ENCODE measurements at places on chromosomes 7 and 10.

DNA sequence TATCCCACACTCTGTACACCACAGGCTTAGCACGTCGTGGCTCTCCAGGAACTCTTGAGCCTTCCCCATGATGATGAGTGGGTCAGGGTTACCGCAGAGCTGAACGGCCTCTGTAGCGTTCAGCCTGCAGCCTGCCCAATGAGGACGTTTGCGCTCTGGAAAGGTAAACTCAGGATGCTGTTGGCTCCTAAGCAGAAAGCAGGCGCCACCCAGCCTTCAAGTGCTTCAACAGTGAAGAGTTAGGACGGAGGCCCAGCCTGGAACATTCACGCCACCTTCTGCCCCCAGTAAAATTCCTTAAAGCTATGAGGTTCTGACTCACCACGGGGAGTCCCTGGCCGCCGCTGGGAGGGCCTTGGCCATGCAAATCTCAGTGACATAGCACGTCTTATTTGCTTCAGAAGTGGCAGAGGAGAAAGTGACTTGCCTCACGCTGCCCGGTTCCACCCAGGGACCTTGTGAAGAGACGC, 161.5 kb upstream of the SH2B2 start:
- peak overlapping the region; percentile 68 for H3K27ac ChIP-seq
- H3K4me1 ChIP-seq: peaks cover 6% of the 10 kb centered on the region
- peak; percentile 75 for DNase-seq
- no peak overlapping the region for H3K4me3 ChIP-seq
- no peaks in the 10 kb centered on the region for H3K27me3 ChIP-seq
- H3K36me3 ChIP-seq: no peaks in the 10 kb centered on the region

GRCh38 chr10:104330168-104331110, 7.8 kb downstream of the ITPRIP start:
- peaks cover 49% of the 10 kb centered on the region for H3K4me1 ChIP-seq
- no peaks in the 10 kb centered on the region for H3K27me3 ChIP-seq
- H3K27ac ChIP-seq: peak overlapping the region; percentile 53
- H3K36me3 ChIP-seq: no peaks in the 10 kb centered on the region

DNA sequence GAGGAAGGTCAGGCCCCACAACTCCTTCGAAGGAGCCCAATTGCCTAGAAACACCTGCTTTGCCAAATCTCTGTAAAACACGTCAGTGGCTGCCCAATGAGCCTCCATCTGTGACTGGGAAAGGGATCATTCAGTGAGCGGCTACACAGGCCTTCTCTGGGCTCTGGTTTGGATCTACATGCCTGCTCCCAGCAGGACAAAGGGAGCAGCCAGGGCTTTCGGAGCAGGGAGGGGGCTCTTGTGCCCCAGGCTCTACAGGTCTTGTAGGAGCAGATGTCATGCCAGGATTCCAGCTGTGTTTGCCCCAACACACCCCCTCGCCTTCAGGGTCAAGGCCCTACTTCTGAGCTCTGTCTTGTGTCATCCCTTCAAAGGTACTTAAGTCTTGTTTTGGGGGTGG, 73.5 kb downstream of the CLEC2L start:
- DNase-seq: no peak
- no peak overlapping the region for H3K27ac ChIP-seq
- H3K27me3 ChIP-seq: no peaks in the 10 kb centered on the region
- no peak overlapping the region for H3K4me3 ChIP-seq
- H3K4me1 ChIP-seq: no peaks in the 10 kb centered on the region

- no peak overlapping the region for H3K27ac ChIP-seq
- DNase-seq: no peak
- H3K36me3 ChIP-seq: no peaks in the 10 kb centered on the region
- peak overlapping the region; percentile 38 for H3K4me3 ChIP-seq
Measured at GRCh38 chr10:66928776-66929175, 2.9 kb downstream of the LRRTM3 start.

- H3K27ac ChIP-seq: no peak overlapping the region
- H3K36me3 ChIP-seq: no peaks in the 10 kb centered on the region
- no peak for DNase-seq
- H3K4me3 ChIP-seq: no peak overlapping the region
- H3K27me3 ChIP-seq: no peaks in the 10 kb centered on the region
- no peaks in the 10 kb centered on the region for H3K4me1 ChIP-seq
Measured at GRCh38 chr7:50204581-50204980, 99.9 kb upstream of the IKZF1 start.

GRCh38 chr10:112835217-112835715, 114.8 kb upstream of the TCF7L2 start:
- H3K27ac ChIP-seq: no peak overlapping the region
- H3K27me3 ChIP-seq: no peaks in the 10 kb centered on the region
- H3K36me3 ChIP-seq: no peaks in the 10 kb centered on the region
- peaks cover 41% of the 10 kb centered on the region for H3K4me1 ChIP-seq
- H3K4me3 ChIP-seq: no peak overlapping the region

DNA sequence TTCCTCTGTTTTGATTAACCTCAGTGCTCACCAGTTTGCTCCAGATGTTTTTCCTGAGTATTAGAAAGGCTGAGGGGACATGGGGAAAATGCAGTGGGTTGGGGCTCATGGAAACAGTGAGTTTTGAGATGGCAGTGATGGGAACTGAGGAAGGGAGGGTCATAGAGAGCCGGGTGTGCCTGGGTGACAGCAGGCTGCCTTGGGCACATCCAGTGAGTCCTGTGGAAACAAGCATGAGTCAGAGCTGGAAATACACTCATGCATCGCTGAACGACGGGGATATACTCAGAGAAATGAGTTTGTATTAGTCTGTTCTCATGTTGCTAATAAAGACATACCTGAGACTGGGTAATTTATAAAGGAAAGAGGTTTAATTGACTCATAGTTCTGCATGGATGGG, 202.2 kb downstream of the TMEM178B start:
- no peaks in the 10 kb centered on the region for H3K4me1 ChIP-seq
- H3K27me3 ChIP-seq: no peaks in the 10 kb centered on the region
- H3K27ac ChIP-seq: no peak overlapping the region
- no peak overlapping the region for H3K4me3 ChIP-seq
- DNase-seq: no peak
- H3K36me3 ChIP-seq: no peaks in the 10 kb centered on the region

GRCh38 chr7:27459021-27459730, 203.5 kb downstream of the HIBADH start:
- no peaks in the 10 kb centered on the region for H3K36me3 ChIP-seq
- peaks cover 1% of the 10 kb centered on the region for H3K27me3 ChIP-seq
- no peak for DNase-seq
- no peak overlapping the region for H3K4me3 ChIP-seq

DNA sequence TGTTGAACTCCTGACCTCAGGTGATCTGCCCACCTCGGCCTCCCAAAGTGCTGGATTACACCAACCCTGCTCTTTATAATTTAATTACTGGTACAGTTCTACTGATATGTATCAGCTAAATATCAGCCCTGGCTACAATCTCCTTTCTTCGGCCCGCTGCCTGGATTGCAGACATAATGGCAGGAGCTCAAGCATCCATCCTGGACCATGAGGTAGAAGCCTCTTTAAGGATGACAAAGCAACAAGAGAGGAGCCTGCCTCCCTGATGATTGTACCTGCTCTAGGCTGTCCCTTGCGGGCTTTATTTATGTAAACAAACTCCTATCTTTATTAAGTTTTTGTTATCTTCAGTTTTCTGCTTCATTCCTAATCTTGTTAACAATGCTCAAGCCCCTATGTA, 5.6 kb upstream of the PSAP start:
- H3K27ac ChIP-seq: no peak overlapping the region
- no peak overlapping the region for H3K4me3 ChIP-seq
- no peaks in the 10 kb centered on the region for H3K36me3 ChIP-seq
- DNase-seq: no peak

- no peak within 1 kb of the TSS for H3K4me3 ChIP-seq
- H3K27me3 ChIP-seq: no peaks in the 10 kb centered on the region
- no peaks in the 10 kb centered on the region for H3K36me3 ChIP-seq
- H3K27ac ChIP-seq: no peak within 1 kb of the TSS
Measured at GRCh38 chr10:60389413-60390025, at the start of gene ANK3. ANK3 (minus strand) TSS chr10:60389875; CDS start chr10:60389538, 337 bp downstream.

DNA sequence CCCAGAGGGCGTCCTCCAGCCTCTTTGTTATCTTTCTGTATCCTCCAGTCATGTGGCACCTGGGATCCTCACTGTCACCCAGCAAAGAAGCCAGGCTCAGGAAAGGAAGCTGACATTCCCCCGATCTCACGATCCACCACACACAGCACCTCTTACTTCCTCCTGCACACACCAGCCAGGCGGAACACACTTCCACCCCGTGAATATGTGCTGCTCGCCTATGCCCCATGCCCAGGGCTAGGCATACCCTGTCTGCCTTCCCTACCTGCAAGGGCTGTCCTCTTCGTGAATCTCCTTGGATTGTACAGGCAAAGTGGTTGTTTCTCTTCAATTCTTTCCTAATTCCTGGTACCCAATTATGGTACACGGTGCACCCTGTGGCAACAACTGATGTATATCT, 191.0 kb downstream of the TNS3 start:
- H3K36me3 ChIP-seq: no peaks in the 10 kb centered on the region
- H3K27ac ChIP-seq: no peak overlapping the region
- no peak for DNase-seq
- H3K27me3 ChIP-seq: no peaks in the 10 kb centered on the region
- no peak overlapping the region for H3K4me3 ChIP-seq

- no peaks in the 10 kb centered on the region for H3K27me3 ChIP-seq
- no peak overlapping the region for H3K27ac ChIP-seq
- H3K4me3 ChIP-seq: no peak overlapping the region
Measured at GRCh38 chr7:94973844-94974243, 66.5 kb downstream of the PPP1R9A start.

DNA sequence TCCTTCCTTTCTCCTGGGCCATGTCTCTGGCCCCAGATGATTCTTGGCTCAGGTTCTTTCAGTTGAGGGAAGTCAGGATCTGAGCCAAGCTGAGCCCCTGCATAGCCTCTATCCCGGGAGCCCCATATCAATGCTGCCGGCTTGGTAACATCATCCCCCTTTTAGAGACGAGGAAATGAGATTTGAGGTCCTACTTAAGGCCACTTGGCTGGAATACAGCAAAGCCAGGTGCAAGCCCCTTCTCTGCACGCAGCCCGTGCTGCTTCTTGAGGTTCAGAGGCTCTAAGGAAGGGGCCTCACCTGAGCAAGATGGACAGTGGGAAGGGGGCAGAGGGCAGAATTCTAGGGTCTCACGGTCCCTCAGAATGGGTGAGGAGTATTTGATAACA, 2.4 kb upstream of the IRF5 start:
- H3K4me3 ChIP-seq: no peak overlapping the region
- H3K27ac ChIP-seq: no peak overlapping the region
- DNase-seq: no peak
- peaks cover 52% of the 10 kb centered on the region for H3K27me3 ChIP-seq
- 0 out of 2 replicates have a peak, but pooled peaks cover 7% of the 10 kb centered on the region for H3K4me1 ChIP-seq

GRCh38 chr10:58967551-58968388, 208.7 kb upstream of the PHYHIPL start:
- H3K36me3 ChIP-seq: no peaks in the 10 kb centered on the region
- H3K4me3 ChIP-seq: no peak overlapping the region
- peaks cover 12% of the 10 kb centered on the region for H3K4me1 ChIP-seq

DNA sequence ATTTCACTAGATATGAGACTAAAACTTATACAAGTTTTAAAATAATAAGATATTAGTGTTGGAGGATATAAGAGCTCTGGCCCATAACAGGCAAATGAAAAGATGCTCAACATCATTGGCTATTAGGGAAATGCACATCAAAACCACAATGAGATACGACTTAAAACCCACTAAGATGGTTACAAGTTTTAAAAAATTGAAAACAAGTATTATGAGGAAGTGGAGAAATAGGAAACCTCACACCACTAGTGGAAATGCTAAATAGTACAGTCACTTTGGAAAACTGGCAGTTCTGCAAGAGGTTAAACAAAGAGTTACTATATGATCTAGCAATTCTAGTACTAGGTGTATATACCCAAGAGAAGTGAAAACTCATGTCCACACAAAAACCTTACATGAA, 17.2 kb downstream of the PANK1 start:
- H3K27me3 ChIP-seq: no peaks in the 10 kb centered on the region
- no peak overlapping the region for H3K4me3 ChIP-seq

- H3K4me3 ChIP-seq: no peak overlapping the region
- H3K27me3 ChIP-seq: no peaks in the 10 kb centered on the region
- peaks cover 2% of the 10 kb centered on the region for H3K4me1 ChIP-seq
Measured at GRCh38 chr10:122363311-122363710, 11.2 kb upstream of the PLEKHA1 start.

GRCh38 chr10:122259075-122259466, 12.0 kb upstream of the BTBD16 start:
- H3K36me3 ChIP-seq: no peaks in the 10 kb centered on the region
- DNase-seq: no peak
- H3K27me3 ChIP-seq: no peaks in the 10 kb centered on the region
- no peak overlapping the region for H3K4me3 ChIP-seq
- H3K27ac ChIP-seq: no peak overlapping the region

GRCh38 chr10:75470901-75471300, 39.5 kb downstream of the LRMDA start:
- H3K27ac ChIP-seq: no peak overlapping the region
- no peaks in the 10 kb centered on the region for H3K36me3 ChIP-seq
- no peak overlapping the region for H3K4me3 ChIP-seq
- peaks cover 7% of the 10 kb centered on the region for H3K4me1 ChIP-seq

- H3K36me3 ChIP-seq: peaks cover 2% of the 10 kb centered on the region
- no peak overlapping the region for H3K27ac ChIP-seq
Measured at GRCh38 chr10:49518982-49519578, 19.8 kb downstream of the ERCC6 start.

DNA sequence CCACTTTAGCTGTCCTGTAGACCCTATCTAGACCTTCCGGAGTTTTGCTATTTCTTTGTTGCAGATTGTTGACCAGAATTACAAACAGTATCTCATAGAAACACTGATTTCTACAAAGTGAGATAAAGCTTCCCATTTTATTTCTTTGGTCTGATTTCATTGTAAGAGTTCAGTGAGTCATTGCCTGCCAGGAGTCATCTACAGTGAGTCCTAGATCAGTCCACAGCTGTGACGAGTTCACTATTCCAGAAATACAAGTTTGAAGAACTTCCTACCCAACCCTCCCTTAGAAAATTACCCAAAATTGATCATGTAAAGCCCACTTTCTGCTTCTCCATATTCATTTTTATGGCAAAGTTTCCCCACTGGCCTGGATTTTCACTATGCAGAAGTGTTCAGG, 905.5 kb downstream of the CNTNAP2 start:
- no peaks in the 10 kb centered on the region for H3K27me3 ChIP-seq
- no peak for DNase-seq
- H3K4me1 ChIP-seq: no peaks in the 10 kb centered on the region
- H3K27ac ChIP-seq: no peak overlapping the region
- no peak overlapping the region for H3K4me3 ChIP-seq

- H3K27ac ChIP-seq: no peak overlapping the region
- no peaks in the 10 kb centered on the region for H3K27me3 ChIP-seq
- peaks cover 7% of the 10 kb centered on the region for H3K36me3 ChIP-seq
- no peak for DNase-seq
Measured at GRCh38 chr10:127034034-127034633, 128.9 kb downstream of the DOCK1 start.

DNA sequence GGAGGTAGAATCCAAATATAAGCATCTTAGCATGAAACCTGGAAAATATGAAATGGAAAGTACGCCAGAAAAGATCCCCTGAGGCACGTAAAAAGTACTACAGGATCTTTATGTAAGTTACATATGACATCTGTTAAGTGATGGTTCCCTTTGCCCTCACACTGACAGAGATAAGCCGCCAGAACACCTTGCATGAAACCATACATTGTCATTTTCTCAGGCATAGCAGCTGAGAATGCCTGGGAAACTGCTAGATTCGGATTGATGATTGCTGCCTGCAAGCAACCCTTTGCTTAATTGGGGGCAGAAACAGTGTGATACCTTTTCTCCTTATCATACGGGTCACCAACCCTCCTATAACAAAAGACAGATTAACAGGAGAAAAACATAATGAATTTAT, 826.6 kb upstream of the LRRN3 start:
- no peak overlapping the region for H3K27ac ChIP-seq
- no peak for DNase-seq

GRCh38 chr7:111568870-111569462, 6.7 kb upstream of the IMMP2L start:
- no peaks in the 10 kb centered on the region for H3K36me3 ChIP-seq
- no peaks in the 10 kb centered on the region for H3K4me1 ChIP-seq
- H3K4me3 ChIP-seq: no peak overlapping the region
- H3K27ac ChIP-seq: no peak overlapping the region

All from H1 (cell line).